Left lung (tissue), 14 donors: ENCODE measurements at places on chromosomes 1 and 21. TPM values are rescaled to one million over a fixed set of nuclear protein-coding genes. Genes with fewer than 3 reads are reported as not detected.

The GJA4 gene
- total RNA-seq: 26.1 TPM

The VSIG8 gene
- total RNA-seq: not detected

The TRAPPC10 gene
- 32.6 TPM for total RNA-seq

The PPIAL4G gene
- total RNA-seq: not detected

The PTPRC gene
- 53.0 TPM for total RNA-seq

- no peak for DNase-seq
Observed at GRCh38 chr21:26168371-26168770, 2.2 kb downstream of the APP start.

DNA sequence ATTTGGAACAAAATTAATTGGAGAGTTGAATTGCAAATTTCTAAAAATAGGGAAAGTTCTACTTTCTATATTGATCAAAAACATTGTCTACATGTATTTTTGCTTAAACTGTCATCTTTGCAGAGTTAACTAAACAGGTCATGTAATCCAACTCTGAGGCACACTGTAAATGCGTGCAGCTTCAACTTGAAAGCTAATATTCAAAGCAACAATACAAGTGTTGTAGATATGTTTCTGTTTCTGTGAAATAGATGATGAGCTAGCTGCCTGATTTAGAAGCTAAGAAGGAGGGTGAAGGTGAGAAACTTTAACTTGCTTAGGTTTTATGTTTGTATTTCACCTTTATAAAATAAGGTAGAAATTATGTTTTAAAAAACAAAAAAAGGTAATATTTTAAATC is 77.2 kb downstream of the IVNS1ABP start:
- DNase-seq: no peak

GRCh38 chr1:193462629-193463320 is 276.4 kb upstream of the B3GALT2 start:
- no peak for DNase-seq

DNA sequence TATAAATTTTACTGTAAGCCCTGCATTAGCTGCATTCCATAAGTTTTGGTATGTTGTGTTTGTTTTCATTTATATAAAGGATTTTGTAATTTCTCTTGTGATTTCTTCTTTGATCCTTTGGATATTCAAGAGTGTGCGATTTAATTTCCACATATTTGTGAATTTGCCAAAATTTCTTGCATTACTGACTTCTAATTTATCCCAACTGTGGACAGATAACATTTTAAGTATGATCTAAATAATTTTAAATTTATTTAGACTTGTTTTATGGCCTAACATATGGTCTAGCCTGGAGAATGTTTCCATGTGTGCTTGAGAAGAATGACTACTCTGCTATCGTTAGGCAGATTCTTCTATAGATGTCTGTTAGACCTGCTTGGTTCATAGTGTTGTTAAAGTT is 23.2 kb downstream of the RPE65 start:
- no peak for DNase-seq

GRCh38 chr1:172135978-172136610 is 284.4 kb upstream of the C1orf105 start:
- no peak for DNase-seq
